ENCODE measurements at places on chromosomes 6 and 20. TPM values are rescaled to one million over a fixed set of nuclear protein-coding genes. Genes with fewer than 3 reads are reported as not detected.

- H3K36me3 ChIP-seq: no peaks in the 10 kb centered on the region
- H3K27ac ChIP-seq: no peak overlapping the region
- H3K4me1 ChIP-seq: no peaks in the 10 kb centered on the region
- no peaks in the 10 kb centered on the region for H3K27me3 ChIP-seq
- no peak overlapping the region for H3K4me3 ChIP-seq
These were observed 107.1 kb downstream of the UBE3D start for GRCh38 chr6:82958551-82958950.

DNA sequence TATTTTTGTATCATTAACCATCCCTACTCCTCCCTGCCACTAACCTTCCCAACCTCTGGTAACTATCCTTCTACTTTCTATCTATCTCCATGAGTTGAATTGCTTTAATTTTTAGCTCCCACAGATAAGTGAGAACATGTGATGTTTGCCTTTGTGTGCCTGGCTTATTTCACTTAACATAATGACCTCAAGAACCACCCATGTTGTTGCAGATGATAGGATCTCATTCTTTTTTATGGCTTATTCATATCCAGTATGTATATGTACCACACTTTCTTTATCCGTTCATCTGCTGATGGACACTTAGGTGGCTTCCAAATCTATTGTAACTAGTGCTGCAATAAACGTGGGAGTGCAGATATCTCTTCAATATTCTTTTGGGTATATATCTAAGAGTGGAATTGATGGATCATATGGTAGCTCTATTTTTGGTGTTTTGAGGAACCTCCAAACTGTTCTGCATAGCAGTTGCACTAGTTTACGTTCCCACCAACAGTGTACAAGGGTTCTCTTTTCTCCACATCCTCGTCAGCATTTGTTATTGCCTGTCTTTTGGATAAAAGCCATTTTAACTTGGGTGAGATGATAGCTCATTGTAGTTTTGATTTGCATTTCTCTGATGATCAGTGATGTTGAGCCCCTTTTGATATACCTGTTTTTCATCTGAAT is 201.4 kb downstream of the ARHGAP18 start:
- no peak overlapping the region for H3K4me3 ChIP-seq
- no peak overlapping the region for H3K27ac ChIP-seq
- no peaks in the 10 kb centered on the region for H3K27me3 ChIP-seq

FAM209A gene
- total RNA-seq: not detected

DNA sequence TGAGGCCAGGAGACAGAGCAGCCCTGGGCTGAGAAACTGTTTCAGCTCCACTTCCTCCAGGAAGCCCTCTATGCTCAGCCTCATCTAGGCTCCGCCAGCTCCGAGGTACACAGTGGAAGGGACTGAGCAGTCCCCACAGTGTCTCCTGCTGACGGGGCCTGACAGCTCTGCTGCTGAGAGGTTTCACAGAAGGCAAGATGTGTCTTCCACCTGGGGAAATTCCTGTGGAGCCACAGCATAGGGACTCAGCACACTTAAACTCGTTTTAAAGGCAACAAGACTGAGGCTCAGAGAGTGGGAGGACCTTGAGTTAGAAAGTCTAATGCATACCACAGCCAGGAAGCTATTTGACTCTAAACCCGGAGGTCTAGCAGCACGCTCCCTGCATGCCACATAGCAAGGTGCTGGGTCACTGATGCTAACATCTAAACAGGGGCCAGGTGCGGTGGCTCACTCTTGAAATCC is 6.8 kb downstream of the ADA start:
- no peak overlapping the region for H3K4me3 ChIP-seq
- peak overlapping the region; percentile 62 for H3K27ac ChIP-seq
- H3K36me3 ChIP-seq: no peaks in the 10 kb centered on the region
- DNase-seq: no peak

HAO1 gene
- total RNA-seq: 0.23 TPM

CLPSL2 gene
- not detected for total RNA-seq

FLRT3 gene
- total RNA-seq: 3.0 TPM

CDK19 gene
- 7.0 TPM for total RNA-seq

DNA sequence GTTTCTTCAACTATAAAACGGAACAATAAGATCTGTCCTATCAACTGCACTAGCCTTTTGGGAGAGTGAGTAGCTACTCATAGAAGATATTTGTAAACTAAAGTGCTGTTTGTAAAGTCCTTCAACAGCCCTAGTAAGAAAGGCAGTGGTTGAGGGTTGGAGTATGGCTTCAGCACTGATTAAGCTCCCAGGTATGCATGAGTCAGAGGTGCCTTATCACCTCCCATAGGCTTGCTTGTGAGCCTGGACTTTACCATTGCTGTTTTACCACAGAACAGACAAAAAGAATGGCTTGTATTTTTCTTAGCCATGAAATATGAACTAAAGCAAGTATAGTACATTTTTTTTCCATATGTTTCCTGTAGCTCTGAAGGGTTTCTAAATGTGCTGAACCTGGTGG is 44.1 kb downstream of the SAMD3 start:
- H3K27me3 ChIP-seq: no peaks in the 10 kb centered on the region
- H3K36me3 ChIP-seq: no peaks in the 10 kb centered on the region
- H3K4me1 ChIP-seq: no peaks in the 10 kb centered on the region

GRCh38 chr20:18580012-18580411 is 7.8 kb upstream of the DTD1 start:
- no peak overlapping the region for H3K27ac ChIP-seq
- DNase-seq: no peak

DNA sequence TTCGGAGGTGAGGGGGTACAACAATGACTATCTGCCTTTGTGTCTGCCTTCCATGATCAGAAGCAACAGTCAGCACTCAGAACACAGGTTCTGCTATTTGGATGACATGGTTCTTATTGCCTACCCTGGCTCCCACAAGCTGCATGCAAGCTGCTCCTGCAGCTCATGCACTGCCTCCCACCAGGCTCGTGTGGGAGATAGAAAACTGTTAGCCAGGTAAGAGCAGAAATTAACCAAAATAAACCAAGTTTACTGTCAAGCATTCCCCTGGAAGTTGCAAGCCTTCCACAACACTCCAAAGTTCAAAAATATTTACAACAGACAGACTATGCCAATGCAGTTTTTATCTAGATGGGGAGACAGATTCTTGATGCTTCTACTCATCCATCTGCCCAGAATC is 31.0 kb downstream of the OPRM1 start:
- H3K4me1 ChIP-seq: no peaks in the 10 kb centered on the region
- no peak overlapping the region for H3K4me3 ChIP-seq
- DNase-seq: no peak
- H3K36me3 ChIP-seq: no peaks in the 10 kb centered on the region

DNA sequence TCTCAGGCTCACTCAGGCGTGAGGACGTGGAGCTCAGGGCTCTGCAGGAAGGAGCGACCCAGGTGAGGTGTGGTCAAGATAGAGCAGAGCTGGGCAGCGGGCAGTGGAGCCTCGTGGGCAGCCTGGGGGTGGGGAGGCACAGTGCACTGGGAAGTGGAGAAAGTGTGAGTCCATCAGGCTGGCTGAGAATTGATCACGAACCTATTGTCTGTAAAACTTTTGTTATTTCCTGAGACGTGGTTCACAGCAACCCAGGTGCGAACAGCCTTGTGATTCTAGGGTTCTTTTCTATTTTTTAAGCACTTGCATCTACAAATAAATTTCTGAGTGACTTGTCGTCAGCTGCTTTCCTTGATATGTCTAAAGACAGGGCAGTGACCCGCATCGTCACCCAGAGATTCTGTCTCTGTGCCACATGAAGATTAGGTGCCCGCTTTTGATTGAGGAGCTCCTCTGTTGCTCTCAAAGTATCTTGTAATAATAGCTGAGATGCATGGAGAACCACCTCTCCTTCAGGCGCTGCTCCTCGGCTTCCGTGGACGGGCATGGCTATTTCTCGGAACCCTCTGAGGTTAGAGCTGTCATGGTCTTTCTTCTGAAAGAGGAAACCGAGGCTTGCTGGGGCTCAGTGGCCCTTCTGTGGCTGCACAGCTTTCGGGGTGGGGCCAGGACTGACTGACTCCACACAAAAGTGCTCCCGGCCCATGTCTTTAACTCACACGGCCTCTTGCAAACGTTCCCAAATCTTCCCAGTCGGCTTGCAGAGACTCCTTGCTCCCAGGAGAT is 662 bp upstream of the CCR6 start:
- H3K4me3 ChIP-seq: no peak overlapping the region
- H3K4me1 ChIP-seq: no peaks in the 10 kb centered on the region
- no peak overlapping the region for H3K27ac ChIP-seq
- DNase-seq: no peak
- H3K36me3 ChIP-seq: no peaks in the 10 kb centered on the region

DNA sequence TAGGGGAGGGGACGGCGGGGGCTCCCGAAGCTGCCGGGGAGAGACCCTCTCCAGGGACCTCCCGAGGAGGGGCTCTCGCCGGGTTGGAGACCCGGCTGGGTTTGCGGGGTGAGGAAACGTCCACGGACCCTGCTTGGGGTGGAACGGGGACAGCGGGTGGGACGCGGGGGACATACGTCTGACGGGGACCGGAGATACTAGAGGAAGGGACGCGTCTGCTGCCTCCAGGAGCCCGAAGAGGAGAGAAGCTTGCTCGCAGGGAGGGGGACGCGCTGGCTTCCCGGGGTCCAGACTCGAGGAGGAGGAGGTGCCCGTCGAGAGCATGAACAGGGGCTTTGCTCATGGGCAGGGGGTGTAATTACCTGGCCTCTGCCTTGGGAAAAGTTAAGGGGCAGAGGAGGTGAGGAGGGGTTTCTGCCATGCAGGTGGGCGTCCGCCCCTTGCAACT is 593 bp downstream of the DNMT3B start:
- H3K36me3 ChIP-seq: no peaks in the 10 kb centered on the region
- no peaks in the 10 kb centered on the region for H3K27me3 ChIP-seq
- peak overlapping the region; percentile 68 for H3K4me3 ChIP-seq
- no peak for DNase-seq
- H3K27ac ChIP-seq: peak overlapping the region; percentile 37

GRCh38 chr20:32338665-32339064 is 19.5 kb upstream of the ASXL1 start:
- no peaks in the 10 kb centered on the region for H3K36me3 ChIP-seq
- DNase-seq: no peak
- no peaks in the 10 kb centered on the region for H3K27me3 ChIP-seq
- peaks cover 13% of the 10 kb centered on the region for H3K4me1 ChIP-seq
- H3K4me3 ChIP-seq: no peak overlapping the region
- no peak overlapping the region for H3K27ac ChIP-seq

- no peaks in the 10 kb centered on the region for H3K27me3 ChIP-seq
- H3K4me3 ChIP-seq: no peak overlapping the region
- no peaks in the 10 kb centered on the region for H3K36me3 ChIP-seq
These were observed 5.3 kb downstream of the WFDC5 start for GRCh38 chr20:45109634-45110033.

PTK6 gene
- total RNA-seq: not detected

C6orf15 gene
- not detected for total RNA-seq

- H3K27me3 ChIP-seq: no peaks in the 10 kb centered on the region
- no peak overlapping the region for H3K27ac ChIP-seq
- H3K36me3 ChIP-seq: no peaks in the 10 kb centered on the region
- DNase-seq: no peak
- H3K4me1 ChIP-seq: peaks cover 6% of the 10 kb centered on the region
These were observed 81.0 kb downstream of the RIN2 start for GRCh38 chr20:19839053-19839452.

DNA sequence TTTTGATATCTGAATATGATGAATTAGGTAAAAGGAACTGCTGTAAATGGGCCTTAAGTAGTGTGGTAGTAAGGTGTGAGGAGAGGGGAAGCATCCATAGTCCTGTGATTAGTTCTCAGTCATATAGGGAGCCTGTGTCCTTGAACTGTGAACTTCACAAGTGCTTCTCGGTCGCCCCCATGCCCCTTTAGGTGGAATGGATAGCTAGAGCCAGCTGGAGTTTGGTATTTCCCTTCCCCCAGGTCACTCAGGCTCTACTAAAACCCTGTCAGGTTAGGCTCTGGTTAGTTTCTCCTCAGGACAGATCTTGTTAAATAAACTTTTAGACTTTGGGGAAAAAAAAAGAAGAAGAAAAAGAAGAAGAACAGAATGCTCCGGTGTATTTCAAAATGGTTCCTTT is 82.0 kb downstream of the PPP1R14C start:
- H3K4me1 ChIP-seq: peaks cover 37% of the 10 kb centered on the region
- no peak overlapping the region for H3K4me3 ChIP-seq
- no peaks in the 10 kb centered on the region for H3K36me3 ChIP-seq
- DNase-seq: no peak
- H3K27me3 ChIP-seq: no peaks in the 10 kb centered on the region

GRCh38 chr20:10541668-10542411 is 106.7 kb downstream of the SLX4IP start:
- no peak overlapping the region for H3K4me3 ChIP-seq
- H3K36me3 ChIP-seq: no peaks in the 10 kb centered on the region
- DNase-seq: no peak
- H3K27me3 ChIP-seq: no peaks in the 10 kb centered on the region

- no peaks in the 10 kb centered on the region for H3K27me3 ChIP-seq
- peaks cover 46% of the 10 kb centered on the region for H3K4me1 ChIP-seq
- no peak overlapping the region for H3K4me3 ChIP-seq
- H3K27ac ChIP-seq: peak overlapping the region; percentile 27
These were observed 50.7 kb downstream of the CLIC5 start for GRCh38 chr6:45965007-45965406.

DNA sequence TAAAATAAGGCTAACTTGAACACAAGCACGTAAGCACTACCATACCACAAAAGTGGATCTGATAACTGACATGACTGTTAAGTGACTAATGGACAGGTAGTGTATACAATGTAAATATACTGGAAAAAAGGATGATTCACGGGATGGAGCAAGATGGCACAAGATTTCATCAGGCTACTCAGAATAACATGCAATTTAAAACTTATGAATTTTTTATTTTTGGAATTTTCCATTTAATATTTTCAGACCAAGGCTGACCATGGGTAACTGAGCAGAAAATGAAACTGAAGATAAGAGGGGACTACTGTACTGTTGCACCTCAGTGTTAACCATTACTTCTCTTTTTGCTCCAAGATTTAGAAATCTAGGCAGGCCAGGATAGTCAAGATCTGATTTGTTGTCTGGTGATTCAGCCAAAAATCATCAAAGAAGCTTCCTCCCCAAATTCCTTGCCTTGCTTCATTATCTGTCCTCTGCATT is 45.4 kb downstream of the TPBG start:
- H3K27ac ChIP-seq: no peak overlapping the region
- H3K36me3 ChIP-seq: no peaks in the 10 kb centered on the region
- DNase-seq: no peak

SMOC2 gene
- total RNA-seq: 22.9 TPM

WASF1 gene
- 0.46 TPM for total RNA-seq

FAM83B gene
- 0.51 TPM for total RNA-seq

DNA sequence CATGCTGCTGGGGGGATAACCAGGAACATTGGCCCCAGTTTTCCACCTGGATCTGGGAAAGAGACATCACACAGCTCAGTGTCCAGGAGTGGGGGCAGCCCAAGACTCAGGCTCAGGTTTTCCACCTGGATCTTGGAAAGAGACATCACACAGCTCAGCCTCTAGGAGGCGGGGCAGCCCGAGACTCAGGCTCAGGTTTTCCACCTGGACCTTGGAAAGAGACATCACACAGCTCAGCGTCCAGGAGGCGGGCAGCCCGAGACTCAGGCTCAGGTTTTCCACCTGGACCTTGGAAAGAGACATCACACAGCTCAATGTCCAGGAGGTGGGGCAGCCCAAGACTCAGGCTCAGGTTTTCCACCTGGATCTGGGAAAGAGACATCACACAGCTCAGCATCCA is 361.6 kb downstream of the THBS2 start:
- H3K27me3 ChIP-seq: no peaks in the 10 kb centered on the region
- no peak overlapping the region for H3K4me3 ChIP-seq
- no peak for DNase-seq
- H3K36me3 ChIP-seq: no peaks in the 10 kb centered on the region
